ENCODE measurements at places on chromosomes 3 and 15.

GRCh38 chr15:92492551-92493115 is 99.0 kb downstream of the ST8SIA2 start:
- DNase-seq = no peak

DNA sequence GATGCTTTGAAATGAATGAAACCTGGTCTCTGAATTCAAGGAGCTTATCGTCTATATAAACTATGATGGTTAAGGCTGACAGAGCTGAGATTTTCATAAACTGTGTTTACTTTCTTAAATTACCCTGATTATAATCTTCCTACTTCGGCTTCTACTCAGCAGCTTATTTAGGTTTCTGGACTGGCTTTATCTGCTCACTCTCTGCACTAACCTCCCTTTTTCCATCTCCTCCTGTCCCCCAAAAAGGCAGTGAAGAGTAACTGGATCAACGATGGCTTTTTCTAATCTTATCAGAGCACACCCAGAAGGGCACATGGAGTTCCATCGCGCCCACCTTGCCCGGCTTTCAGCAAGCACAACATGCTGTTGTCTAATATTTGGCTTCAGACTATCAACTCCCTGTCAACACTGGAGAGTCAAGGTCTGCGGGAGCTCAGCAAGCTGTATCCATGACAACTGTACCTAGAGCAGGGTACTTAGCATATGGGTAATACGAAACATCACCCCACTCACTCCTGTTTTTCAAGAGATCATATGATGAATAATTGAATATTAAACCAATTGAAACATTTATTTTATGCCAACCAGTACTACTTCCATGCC is 417.3 kb downstream of the GABRB3 start:
- no peak for DNase-seq

- DNase-seq = no peak
Measured at GRCh38 chr3:66138336-66139313, 82.2 kb upstream of the SLC25A26 start.

GRCh38 chr3:34073961-34074360 is 275.5 kb downstream of the PDCD6IP start:
- DNase-seq = no peak

GRCh38 chr3:75129101-75129500 is 514.6 kb upstream of the CNTN3 start:
- DNase-seq = no peak

GRCh38 chr3:195544230-195544536 is 1.1 kb upstream of the PPP1R2 start:
- DNase-seq = no peak

GRCh38 chr3:13621381-13622221 is 72.7 kb downstream of the FBLN2 start:
- DNase-seq = no peak

GRCh38 chr3:134922101-134922500 is 127.0 kb downstream of the EPHB1 start:
- no peak for DNase-seq

GRCh38 chr3:188171682-188172467 is 17.9 kb downstream of the LPP start:
- DNase-seq = no peak

- DNase-seq = no peak
Measured at GRCh38 chr3:139534992-139535879, 4.3 kb downstream of the RBP1 start.

- DNase-seq = no peak
Measured at GRCh38 chr3:45487508-45487907, 99.1 kb downstream of the LARS2 start.

- no peak for DNase-seq
Measured at GRCh38 chr15:66212563-66212921, 41.0 kb downstream of the MEGF11 start.

GRCh38 chr15:34608517-34608916 is 25.1 kb upstream of the GOLGA8B start:
- DNase-seq = no peak

DNA sequence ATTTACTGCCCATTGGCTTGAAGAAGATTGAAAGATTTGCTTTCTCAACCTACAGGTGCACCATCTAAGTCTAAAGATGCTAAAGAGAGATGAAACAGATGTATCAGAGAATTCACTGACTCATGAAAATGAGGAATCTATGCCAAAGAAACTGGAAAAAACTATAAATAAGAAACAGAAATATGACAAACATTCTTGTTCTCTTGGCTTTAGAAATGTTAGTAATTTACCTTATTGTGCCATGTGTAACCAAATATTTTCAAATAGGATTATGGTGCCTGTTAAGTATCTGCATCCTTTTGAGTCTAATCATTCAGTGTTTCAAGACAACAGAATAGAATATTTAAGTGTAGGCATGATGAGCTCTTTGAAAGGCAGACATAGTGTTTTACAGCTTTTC is 271.5 kb downstream of the MEX3B start:
- no peak for DNase-seq

GRCh38 chr3:52401021-52401420 is 43.9 kb downstream of the SEMA3G start:
- DNase-seq = no peak

GRCh38 chr3:59460068-59460467 is 410.2 kb upstream of the CFAP20DC start:
- DNase-seq = no peak

GRCh38 chr3:38574411-38575278 is 74.8 kb downstream of the SCN5A start:
- DNase-seq = no peak

DNA sequence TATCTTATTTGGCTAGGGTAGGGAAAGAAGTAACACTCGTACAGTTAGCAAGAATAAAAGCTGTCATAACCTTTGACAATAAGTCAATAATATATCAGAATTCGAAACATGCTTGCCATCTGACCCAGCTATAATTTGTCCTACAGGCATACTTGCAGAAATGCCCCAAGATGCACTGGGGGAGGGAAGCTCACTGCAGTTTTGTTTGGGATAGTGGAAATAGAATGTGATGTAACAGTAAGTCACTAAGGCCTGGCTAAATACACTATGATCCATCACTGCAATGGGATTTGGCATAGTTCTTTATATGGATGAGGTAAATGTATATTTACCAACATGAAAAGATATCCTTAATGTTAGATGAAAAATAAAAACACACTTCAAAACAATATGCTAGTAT is 25.5 kb upstream of the TMOD3 start:
- no peak for DNase-seq

GRCh38 chr3:136734382-136735070 is 17.7 kb downstream of the STAG1 start:
- no peak for DNase-seq

DNA sequence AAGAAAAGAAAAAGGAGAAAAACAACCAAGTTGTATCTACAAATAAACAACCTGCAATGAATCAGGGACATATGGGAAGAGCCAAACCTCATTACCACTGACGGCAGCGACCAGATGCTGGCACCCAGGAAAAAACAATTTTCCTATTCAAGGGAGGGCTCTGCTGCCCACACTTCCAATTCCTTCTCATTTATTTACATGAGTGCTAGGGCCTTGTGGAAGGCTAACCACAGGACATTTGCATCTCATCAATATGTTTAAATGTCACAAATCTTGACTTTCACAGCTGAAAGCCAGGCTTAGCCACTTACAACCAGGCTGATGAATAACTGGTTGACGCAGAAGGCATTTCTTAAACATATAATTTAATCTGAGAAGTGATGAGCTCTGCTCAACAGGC is 36.0 kb downstream of the RFTN1 start:
- no peak for DNase-seq

DNA sequence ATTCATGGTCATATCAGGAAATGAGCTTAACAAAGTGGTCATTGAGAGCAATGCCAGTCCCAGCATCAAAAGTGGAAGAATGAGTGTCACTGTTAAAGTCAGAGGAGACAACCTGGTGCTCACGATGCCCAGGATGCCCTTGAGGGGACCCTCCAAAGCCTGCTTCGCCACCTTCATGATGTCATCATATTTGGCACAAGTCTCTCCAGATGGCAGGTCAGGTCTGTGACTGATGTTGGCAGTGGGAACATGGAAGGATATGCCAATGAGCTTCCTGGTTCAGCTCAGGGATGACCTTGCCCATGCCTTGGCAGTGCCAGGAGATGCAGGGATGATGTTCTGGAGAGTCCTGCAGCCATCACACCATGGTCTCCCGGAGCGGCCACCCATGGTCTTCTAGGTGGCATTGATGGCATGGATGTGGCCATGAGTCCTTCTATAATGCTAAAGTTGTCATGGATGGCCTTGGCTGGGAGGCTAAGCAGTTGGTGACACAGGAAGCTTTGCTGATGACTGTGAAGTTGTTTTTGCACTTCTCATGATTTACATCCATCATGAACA is 344.9 kb downstream of the SLC9A9 start:
- DNase-seq = no peak

DNA sequence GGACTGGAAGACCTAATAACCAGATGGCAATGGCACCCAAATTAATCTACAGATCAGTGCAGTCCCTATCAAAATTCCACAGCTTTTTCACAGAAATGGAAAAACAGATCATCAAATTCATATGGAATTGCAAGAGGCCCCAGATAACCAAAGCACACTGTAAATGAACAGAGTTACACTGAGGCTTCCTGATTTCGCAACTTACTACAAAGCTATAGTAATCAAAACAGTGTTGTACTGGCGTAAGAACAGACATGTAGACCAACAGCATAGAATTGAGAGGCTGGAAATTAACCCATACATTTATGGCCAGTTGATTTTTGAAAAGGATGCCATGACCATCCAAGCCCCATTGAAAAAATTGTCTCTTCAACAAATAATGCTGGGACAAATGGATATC is 16.2 kb downstream of the XPC start:
- no peak for DNase-seq

GRCh38 chr3:112508860-112509259 is 9.6 kb upstream of the BTLA start:
- no peak for DNase-seq

- DNase-seq = no peak
Measured at GRCh38 chr3:147518465-147518864, 109.3 kb downstream of the ZIC1 start.

DNA sequence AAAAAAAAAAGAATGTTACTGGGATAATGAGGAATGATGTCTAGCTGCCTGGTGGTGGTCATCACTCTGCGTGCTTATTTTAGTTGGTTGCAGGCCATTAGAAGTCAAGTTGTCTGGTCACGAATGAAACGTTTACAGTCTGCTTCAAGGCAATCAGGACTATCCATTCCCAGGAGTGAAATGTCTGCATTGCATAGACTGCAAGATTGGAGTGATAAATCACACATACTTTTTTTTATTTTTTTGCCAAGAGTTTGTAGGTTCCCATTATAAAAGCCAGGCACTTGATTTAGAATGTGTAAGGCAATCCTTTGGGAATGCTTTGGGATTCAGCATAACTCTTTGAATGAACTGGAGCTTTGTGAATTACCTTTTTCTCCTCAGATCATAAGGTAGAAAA is 132.3 kb downstream of the STAC start:
- no peak for DNase-seq

DNA sequence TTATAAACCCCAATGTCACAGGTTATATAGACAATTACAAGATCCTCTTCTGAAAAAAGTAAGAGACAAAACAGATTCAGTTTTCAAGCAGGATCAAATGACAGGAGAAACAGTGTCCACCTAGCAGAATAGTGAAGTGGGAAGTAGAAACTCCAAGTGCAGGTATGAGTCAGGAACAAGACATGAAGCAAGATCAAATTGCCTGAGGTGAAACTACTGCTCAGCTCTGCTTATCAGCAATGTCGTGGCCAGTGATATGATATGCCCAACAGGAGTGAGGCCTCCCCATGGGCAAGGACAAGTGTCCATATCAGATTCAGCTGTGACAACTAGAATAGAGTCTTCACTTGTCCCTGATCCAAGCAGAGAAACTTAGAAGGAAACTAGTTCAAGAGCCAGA is 100.0 kb downstream of the ZMAT3 start:
- no peak for DNase-seq

- no peak for DNase-seq
Measured at GRCh38 chr3:197516517-197516889, 39.3 kb downstream of the BDH1 start.

DNA sequence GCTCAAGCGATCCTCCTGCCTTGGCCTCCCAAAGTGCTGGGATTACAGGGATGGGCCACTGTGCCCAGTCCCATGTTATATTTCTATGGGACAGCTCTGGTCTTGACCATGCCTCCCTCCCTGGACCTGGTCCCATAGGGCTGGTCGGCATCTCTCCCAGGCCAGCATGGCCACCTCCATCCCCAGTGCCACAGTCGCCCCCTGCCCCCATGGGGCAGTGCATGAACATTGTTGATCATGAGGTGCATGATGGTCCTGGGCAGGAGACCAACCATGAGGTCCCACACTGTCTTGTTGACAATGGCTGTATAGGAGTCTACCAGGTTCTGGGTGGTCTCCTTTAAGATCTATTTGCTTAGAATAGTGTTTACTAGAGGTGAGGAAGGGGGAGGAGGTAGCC is 6.5 kb downstream of the RPS17 start:
- DNase-seq = no peak

DNA sequence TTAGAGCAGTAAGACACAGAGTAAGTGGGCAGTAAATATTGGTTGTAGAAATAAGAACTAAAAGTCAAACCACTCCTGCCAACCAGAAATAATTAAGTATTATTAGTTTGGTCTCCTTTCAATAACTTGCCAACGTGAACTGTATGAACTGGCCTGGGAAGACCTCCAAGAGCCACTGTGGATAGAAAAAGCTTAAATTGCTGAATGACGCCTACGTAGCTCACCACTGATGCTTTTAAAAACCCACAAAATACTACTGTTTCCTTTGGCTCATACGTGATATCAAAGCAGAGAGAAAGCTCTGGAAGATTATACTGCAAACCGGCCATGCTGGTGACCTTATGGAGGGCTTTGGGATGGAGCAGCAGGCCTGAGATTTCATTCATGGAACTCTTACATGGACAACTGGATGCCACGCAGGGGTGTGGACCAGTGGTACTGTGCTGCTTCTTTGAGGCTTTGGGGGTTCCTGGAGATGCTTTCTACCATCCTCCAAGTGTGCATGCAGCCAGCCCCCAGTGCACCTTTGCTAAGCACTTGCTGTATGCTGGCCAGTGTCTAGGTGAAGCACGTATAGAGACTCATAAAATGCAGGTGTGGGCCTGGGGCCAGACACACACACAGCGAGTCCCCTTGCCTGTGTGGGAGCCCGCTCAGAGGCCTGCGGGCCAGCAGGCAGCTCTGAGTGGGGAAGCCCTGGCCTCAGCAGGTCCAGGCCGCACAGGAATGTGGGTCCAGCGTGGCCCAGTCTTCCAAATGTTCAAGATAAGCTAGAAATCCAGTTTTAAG is 66.8 kb downstream of the ABTB1 start:
- DNase-seq = no peak

GRCh38 chr3:9951126-9951525 is 1.1 kb downstream of the PRRT3 start:
- peak; percentile 23 for DNase-seq

GRCh38 chr3:77684115-77684514 is 644.2 kb downstream of the ROBO2 start:
- DNase-seq = no peak
